ENCODE measurements at places on chromosomes 7 and 10. TPM values are rescaled to one million over a fixed set of nuclear protein-coding genes. Genes with fewer than 3 reads are reported as not detected.

The RADIL gene
- 6.1 TPM for total RNA-seq

The CYREN gene
- total RNA-seq: 35.8 TPM

The ABLIM1 gene
- total RNA-seq: 103 TPM

The TUBAL3 gene
- not detected for total RNA-seq

The ADCYAP1R1 gene
- 2.5 TPM for total RNA-seq

The FRMPD2 gene
- not detected for total RNA-seq

The SSBP1 gene
- total RNA-seq: 80.2 TPM

The GBX1 gene
- not detected for total RNA-seq

DNA sequence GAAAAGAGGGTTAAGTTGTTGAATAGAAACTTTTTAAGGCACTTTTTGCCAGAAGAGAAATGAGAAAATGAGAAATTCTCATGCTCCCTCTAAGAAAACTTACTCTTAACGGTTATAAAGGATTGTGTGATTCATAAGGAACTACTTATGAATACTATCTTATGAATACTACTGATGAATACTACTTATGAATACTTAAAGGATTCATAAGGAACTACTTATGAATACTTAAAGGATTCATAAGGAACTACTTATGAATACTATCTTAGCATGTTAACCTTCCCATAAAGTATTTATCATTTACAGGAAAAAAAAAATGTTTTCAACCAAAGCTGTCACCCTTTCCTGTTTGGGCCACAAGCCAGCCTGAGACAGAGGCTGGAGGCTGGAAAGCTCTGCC is 53.1 kb upstream of the UCN3 start:
- no peak for DNase-seq

DNA sequence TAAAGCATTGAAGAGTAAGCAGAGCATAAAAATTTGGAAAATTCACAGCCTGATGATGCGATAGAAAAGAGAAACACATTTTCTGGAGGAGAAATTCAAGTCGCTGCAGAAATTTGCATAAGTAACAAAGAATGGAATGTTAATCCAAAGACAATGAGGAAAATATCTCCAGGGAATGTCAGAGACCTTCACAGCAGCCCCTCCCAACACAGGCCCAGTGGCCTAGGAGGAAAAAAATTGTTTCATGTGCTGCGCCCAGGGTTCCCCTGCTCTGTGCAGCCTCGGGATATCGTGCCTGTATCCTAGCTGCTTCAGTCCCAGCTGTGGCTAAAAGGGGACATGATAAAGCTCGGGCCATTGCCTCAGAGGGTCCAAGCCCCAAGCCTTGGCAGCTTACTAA is 206.8 kb downstream of the TPK1 start:
- no peak for DNase-seq

- DNase-seq: no peak
Measured at GRCh38 chr7:38825721-38826440, 83.1 kb downstream of the VPS41 start.

DNA sequence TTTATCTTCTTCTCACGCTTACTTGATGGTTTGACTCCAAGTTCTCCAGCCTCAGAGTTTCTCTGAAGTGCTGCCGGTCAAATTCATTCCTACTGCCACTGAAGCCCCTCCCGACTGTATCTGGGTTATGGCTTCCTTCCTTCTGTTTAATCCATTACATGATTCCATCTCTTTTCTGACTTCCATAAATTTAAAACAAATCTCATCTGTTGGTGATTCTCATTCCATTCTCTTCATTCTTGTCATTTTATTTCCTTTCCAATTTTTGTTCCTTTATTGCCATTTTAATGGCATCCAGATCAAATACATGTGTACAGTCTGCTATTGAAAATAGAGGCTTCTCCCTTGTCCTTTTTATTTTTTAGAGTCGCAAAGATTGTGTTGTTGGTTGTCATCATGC is 25.4 kb upstream of the HIBADH start:
- no peak for DNase-seq

DNA sequence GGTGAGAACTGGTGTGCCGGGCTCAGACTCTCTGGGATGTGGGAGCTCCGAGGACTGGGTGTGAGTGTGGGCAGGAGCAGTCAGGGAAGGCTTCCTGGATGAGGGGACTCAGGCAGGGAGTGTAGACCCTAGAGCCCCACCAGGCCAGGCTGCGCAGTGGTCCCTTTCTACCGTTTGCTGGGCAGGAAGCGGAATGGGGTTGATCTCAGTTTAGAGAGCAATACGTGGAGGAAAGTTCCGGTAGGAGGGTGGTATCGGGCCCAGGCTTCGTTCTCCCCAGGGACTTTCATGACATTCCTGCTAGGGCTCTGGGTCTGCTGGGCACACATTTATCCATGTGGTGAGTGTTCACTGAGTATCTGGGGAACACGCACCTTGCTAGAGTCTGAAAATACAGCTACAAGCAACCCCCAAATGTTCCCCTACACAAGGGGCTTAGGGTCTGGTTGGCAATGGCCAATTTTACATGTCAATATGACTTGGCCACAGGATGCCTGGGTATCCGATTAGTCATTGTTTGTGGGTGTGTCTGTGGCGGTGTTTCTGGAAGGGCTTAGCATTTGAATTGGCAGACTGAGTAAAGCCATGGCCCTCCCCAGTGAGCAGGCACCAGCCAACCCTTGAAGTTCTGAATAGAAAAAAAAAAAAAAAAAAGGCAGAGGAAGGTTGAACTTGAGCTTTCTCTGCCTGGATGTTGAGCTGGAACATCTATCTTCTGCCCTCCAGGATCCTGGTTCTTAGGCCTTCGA is 20.8 kb downstream of the GHRHR start:
- no peak for DNase-seq

- DNase-seq: no peak
Measured at GRCh38 chr10:32923849-32924248, 34.2 kb downstream of the ITGB1 start.

DNA sequence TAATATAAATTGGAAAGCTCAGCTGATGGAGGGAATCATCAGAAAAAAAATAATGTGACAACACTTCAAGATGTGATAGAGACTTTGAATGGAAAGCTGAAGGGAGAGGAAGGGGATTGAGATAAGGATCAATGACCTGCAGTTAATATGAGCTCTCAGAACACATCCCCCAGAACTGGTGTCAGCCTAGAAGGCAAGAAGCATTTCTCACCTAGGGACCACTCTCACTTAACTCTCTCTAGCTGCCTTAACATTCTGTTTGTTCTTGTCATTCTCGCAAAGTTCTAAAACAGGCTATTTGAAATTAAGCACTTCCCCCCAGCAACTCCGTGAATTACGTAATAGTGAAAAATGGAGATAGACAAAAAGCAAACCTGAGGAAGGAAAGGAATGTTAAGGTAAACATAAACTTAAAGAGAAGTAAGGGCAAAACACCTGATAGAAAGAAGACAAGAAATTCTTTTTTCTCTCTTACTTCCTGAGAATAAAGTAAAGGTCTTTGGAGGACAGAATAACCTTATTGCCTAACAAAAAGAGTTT is 1.2 kb upstream of the MPP7 start:
- no peak for DNase-seq

- no peak for DNase-seq
Measured at GRCh38 chr7:87926581-87927461, 7.2 kb upstream of the ADAM22 start.

GRCh38 chr7:6637544-6638229 is 569 bp downstream of the ZNF316 start:
- no peak for DNase-seq

DNA sequence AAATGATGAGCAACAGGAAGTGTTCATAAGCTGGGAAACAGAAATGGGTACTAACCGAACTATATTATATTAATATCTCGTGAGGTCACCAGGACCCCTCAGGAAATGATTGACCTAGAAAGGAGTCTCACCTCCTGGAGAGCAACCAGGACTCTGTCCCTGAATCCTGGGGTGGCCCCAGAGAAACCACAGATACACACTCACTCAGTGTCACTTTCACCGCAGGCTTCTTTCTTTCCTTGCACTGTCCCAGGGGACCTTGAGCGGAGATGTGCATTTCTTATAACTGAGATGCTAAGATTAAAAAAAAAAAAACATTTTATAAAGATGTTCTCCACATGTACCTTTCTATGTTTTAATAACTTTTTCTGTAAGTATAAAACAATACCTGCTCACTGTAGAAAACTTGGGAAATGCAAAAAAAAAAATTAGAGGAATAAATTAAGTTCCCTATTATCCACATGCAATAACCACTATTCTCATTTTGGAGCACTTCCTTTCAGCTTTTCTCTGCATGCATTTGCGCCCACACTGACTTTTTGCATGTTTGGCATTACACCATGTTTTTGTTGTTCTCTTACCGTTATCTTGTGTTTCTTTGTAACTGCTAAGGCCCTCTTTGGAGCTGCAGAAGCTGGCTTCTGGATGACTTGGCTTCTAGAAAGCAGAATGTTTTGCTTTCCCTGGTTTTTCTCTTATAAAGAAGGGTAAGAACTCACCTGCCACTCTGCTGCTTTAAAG is 15.0 kb downstream of the NOD1 start:
- no peak for DNase-seq

DNA sequence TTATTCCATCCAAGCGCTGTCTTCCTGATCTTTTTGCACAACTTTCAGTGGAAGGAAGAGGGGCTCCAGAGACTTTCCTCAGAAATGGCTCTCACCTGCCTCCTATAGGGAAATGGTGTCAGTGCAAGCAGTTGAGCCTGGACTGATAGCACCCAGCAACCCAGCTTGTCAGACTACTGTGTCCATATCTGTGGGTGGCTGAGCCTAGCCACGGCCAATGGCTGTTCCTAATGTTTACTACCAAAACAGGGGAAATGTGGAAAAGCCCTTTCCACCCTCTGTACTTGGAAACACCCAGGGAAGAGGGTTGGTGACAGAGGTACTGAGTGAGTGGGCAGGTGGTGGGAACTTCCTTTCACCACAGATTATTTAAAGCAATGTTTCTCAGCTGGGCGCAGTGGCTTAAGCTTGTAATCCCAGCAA is 4.3 kb upstream of the YKT6 start:
- DNase-seq: peak; percentile 68

DNA sequence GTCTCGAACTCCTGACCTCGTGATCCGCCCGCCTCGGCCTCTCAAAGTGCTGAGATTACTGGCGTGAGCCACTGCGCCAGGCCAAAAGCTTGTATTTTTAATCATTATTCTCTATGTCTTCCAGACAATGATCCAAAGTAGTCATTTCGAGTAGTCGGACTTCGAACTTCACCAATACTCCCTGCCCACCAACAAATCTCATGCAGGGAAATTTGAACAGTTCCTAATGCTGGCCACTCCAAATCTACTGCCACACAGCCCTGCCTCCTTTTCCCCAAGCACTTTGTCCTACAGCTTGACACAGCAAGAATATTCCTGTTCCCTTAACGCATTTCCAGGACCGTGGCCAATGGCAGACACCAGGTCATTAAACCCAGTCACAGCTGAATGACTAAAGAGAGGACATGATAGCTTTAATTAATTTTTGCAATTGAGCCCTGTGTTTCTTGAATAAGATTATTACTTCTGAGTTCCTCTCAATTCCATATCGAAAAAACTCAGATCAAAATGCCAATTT is 142.3 kb upstream of the NRP1 start:
- no peak for DNase-seq

- no peak for DNase-seq
Measured at GRCh38 chr7:33645104-33645503, 260.2 kb upstream of the BMPER start.

All from mesenteric fat pad (tissue), 1 donor.